ENCODE measurements at places on chromosomes 4 and X. TPM values are rescaled to one million over a fixed set of nuclear protein-coding genes. Genes with fewer than 3 reads are reported as not detected.

Gene AKAP14
- total RNA-seq = not detected

Gene CYTL1
- 0.82 TPM for total RNA-seq

Gene EDNRA
- 9.4 TPM for total RNA-seq

Gene EPGN
- not detected for total RNA-seq

Gene H2AZ1
- total RNA-seq = 119 TPM

Gene MMRN1
- total RNA-seq = 2.4 TPM

Gene FAM47E
- total RNA-seq = 4.1 TPM

Gene NDP
- 27.3 TPM for total RNA-seq

- no peak for DNase-seq
Observed at GRCh38 chrX:150587585-150588503, 19.4 kb downstream of the MTM1 start.

- no peak for DNase-seq
Observed at GRCh38 chr4:148289740-148290139, 152.5 kb downstream of the NR3C2 start.

DNA sequence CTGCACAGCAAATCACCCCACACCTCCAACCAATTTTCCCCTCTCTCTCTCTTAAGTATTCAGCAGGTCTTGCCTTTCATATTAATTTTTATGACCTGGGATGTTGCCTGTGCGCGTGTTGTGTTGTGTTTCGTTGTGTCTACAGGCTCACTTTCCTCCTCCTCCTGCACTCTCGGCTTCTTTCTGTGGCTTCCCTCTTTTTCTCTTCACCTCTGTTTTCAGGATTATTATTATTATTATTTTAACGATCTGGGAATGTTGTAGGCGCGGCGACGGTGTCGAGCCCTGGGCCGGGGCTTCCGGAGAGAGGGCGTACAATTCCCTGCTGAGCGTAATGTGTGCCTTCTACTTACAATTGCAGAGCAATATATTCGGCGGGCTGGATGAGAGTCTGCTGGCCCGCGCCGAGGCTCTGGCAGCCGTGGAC, 826 bp downstream of the POU4F2 start:
- DNase-seq = no peak

DNA sequence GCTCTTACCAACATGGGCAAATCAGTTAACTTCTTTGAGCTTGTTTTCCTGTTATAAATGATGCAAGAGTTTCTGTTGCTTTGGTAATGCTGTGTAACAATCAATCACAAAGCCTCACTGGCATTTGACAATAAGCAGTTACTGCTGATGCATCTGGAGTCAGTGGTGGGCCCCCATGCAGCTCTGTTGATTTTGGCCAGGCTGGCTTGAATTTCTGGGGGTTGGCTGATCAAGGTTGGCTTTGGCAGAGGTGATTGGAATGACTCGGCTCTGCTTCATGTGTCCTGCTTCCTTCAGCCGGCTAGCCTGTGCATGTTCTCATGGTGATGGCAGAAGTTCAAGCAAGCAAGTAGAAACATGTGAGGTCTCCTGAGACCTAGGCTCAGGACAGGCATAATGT, 90.4 kb downstream of the PHEX start:
- no peak for DNase-seq

GRCh38 chr4:141410839-141411238, 190.1 kb downstream of the ZNF330 start:
- no peak for DNase-seq

DNA sequence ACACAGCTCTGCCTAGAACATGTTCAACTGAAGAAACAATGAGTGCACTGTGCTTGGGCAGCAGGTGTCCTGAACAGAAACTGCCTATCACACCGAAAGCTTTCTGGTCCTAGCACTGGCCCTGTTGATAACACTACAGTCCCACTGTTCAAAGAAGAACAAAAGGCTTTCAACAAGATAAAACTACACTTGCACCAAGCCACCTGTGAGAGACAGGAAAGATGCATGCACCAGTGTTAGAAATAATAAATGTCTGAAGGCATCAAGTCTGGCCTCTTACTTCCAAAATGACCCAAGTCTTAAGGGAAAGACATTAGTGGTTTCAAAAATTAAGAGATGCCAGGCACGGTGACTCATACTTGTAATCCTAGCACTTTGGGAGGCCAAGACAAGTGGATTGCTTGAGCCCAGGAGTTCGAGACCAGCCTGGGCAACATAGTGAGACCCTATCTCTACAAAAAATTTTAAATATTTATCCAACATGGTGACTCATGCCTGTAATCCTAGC, 68.7 kb downstream of the APBB2 start:
- no peak for DNase-seq

GRCh38 chr4:5478697-5479096, 229.7 kb downstream of the EVC2 start:
- DNase-seq = no peak

GRCh38 chr4:132991111-132991510, 158.0 kb upstream of the PCDH10 start:
- no peak for DNase-seq

GRCh38 chrX:150150076-150150779, 211.9 kb upstream of the EOLA2 start:
- no peak for DNase-seq

GRCh38 chrX:12307961-12308360, 169.7 kb downstream of the FRMPD4 start:
- no peak for DNase-seq

GRCh38 chrX:50613846-50614245, 143.2 kb upstream of the DGKK start:
- no peak for DNase-seq

Data from frontal cortex (tissue), 4 donors.